CD4-positive, alpha-beta T cell treated with Interleukin-12 subunit alpha and Interleukin-12 subunit beta, for 1 hour (primary cell): ENCODE measurements at places on chromosomes 3 and 15.

- DNase-seq = peak; percentile 31
These were observed 646 bp downstream of the IQCB1 start for GRCh38 chr3:121834157-121834670.

DNA sequence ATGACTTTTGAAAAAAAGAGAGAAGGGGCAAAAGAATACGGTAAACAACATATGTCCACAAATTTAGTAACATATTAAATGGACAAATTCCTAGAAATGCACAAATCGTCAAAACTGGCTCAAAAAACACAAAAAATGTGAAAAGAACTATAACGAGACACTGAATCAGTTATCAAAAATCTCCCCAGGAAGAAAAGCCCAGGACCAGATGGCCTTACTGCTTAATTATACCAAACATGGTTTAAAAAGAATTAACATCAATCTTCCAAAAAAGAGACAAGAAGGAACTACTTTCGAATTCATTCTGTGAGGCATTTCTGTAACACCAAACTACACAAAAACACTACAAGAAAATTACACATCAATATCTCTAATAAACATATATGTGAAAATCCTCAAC, 117.4 kb downstream of the STAG1 start:
- DNase-seq = no peak

DNA sequence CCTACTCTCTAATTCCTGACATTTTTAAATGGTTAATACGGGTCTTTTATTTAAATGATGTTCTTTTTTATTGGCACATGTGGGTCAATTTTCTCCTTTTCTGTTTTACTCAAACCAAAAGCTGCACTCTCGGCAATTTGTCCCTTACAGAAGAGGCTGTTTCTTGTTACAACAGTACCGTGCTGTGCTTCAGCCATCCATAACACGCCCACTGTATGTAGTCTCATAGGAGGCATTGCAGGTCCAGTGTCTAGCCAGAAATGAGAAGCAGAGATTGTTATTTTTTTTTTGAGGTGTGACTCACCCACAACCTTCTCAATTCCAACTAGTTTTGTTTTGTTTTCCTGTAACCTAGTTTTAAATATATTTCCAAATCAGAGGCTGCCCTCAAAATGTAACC, 164.6 kb downstream of the GMNC start:
- DNase-seq = no peak

- no peak for DNase-seq
These were observed 270.6 kb upstream of the RGMA start for GRCh38 chr15:93359425-93360131.

- no peak for DNase-seq
These were observed 339.7 kb downstream of the MECOM start for GRCh38 chr3:169323578-169324451.

DNA sequence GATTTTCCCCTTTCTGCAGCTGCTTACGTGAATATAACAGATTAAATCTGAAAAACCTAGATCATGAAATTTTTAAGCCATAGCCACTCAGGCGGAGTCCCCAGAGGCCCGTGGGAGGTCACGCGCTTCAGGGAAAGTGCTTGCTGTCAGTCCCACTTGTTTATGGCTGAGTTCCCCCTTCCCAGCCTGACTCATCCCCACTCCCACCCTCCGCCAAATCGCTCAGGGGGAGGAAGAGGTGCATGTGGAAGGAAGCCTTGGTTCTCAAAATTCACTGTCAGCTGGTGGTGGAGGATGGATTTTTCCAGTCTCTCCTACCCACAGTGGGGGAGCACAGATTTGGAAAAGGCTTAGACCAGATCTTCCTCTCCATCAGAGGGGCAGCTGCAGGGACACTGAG, 67.4 kb downstream of the CORO2B start:
- DNase-seq = no peak

DNA sequence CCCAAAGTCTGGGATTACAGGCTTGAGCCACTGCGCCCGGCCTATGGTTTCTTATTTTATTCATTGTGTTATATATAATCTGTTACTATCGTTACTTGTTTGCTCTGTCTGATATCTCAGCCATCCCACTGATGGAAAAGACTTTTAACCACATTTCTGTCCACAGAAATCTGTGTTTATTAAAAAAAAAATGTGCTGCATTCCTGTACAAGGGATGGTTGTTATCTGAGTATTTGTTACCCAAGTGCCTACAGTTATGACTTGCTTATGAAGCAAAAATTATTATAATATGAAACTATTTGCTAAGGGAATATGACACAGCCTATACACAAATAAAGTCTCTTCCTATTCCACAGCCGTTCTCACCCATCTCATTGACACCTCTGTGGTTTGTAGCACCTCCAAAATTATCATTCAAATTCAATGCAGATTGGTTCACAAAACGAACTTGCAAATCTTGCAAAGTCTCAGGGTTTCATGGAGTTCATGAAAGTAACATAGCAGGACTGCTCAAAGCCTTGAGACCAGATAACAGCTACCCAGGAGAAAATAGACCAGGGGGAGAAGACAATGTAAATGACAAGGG, 47.4 kb upstream of the UBE2E1 start:
- DNase-seq = no peak

GRCh38 chr15:100061944-100062343, 279.8 kb downstream of the ADAMTS17 start:
- DNase-seq = no peak

DNA sequence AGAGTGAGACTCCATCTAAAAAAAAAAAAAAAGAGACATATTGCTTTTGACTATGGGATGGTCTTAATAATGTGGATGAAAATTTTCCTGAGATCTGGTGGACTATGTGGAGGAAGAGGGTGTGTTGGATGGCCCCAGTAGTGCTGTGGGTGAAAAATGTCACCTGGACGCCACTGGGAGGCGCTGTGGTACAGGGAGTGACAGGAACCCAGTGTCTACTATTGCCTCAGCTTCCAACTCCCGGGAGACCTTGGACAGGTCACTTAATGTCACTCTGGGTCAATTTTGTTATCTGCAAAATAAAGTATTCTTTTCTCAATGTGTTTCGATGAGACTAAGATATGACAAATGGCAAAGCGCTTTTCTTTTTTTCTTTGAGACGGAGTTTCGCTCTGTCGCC, 27.7 kb upstream of the DCP1A start:
- peak; percentile 36 for DNase-seq

DNA sequence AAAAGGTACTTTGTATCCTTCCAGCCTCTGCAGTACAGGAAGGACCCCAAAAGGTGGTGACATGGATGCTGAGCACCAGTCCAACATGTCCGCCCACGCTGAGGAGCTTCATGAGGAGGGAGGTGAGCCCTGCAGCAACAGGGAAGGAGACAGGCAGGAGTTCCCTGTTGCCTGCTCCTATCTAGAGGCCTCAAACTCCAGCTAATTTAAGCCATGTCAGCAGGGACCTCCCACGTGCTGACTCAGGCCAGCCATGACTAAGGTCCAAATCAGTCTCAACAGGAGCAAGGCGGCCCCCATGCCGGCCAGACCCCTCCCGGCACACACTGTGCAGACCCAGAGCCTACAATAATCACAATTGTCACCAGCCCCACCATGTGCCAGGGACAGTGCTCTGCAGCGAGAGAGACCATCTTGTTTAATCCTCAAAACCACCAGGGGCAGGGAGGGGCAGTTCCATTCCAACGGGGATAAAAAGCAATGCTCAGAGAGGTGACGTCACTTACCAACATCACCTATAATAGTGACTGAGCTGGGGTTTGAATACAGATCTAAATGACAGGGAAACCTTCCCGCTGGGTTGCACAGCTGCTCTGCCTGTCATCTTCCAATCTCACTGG, 54.5 kb upstream of the GATA2 start:
- no peak for DNase-seq

DNA sequence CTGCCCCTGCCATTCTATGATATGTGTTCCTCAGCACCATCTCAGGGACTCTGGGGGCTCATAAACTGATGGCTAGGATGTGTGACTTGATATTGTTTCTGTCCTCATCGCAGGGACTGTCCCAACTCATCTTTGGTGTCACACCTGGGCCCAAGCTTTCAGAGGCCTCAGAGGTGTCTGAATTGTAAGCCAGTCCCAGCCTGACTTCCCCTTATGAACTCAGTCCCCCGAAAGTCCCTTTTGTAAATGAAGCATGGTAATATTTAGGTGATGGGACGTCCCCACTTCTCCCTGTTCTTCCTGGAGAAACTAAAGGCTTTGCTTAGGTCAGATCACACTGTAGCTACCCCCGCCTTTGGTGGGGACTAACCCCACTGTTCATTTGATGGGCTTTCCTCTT, 142.4 kb upstream of the TLE3 start:
- no peak for DNase-seq

DNA sequence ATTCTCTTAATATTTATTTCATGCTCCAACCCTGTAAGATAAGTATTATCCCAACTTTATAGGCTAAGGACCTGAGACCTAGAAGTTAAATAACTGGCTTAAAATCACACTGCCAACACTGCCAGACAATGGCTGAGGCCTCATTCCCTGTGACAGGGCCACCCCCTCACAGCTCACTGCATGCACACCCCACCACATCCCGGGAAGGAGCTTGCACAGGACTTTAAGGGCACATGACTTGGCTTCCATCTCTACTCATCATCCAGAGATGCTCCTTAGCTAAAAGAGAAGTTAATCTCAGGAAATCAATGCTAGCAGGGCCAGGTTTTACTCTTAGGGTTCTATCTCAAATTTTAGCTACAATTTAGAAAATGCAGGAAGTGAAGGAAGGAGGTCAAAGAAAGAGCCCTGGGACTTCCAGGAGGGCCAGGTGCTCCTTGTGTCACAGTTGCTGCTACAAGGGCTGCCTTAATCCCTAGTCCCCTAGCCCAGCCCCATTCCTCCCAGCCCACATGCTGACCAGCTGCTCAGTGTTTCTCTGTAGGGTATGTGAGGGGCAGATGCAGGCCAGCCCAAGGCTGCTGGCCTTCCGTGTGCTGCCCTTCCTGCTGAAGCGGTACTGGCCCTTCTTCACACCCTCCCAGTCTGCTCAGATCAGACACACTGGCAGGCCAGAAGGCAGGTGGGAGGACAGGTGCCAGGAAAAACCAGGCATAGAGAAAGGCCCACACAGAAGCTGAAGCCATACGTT, 53.5 kb downstream of the WWTR1 start:
- no peak for DNase-seq

GRCh38 chr3:112802338-112802737, 44.3 kb downstream of the CD200R1L start:
- DNase-seq = no peak

DNA sequence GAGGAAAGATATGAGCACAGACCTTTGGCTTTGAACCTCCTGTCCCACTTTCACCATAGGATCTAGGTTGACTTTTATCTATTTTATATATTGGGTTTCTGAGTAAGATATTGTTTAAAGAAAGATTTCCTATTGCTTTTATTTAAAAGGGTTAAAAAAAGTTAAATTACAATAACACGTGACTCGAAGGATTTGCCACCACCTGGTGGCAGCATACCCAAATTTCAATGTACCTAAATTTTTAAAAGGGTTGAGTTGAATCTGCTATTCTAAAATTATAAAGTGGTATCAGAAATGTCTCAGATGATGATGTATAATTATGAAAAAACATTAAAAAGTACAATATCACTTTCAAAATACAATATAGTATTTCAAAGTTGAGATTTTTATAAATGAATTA, 368.4 kb downstream of the MECOM start:
- DNase-seq = no peak

DNA sequence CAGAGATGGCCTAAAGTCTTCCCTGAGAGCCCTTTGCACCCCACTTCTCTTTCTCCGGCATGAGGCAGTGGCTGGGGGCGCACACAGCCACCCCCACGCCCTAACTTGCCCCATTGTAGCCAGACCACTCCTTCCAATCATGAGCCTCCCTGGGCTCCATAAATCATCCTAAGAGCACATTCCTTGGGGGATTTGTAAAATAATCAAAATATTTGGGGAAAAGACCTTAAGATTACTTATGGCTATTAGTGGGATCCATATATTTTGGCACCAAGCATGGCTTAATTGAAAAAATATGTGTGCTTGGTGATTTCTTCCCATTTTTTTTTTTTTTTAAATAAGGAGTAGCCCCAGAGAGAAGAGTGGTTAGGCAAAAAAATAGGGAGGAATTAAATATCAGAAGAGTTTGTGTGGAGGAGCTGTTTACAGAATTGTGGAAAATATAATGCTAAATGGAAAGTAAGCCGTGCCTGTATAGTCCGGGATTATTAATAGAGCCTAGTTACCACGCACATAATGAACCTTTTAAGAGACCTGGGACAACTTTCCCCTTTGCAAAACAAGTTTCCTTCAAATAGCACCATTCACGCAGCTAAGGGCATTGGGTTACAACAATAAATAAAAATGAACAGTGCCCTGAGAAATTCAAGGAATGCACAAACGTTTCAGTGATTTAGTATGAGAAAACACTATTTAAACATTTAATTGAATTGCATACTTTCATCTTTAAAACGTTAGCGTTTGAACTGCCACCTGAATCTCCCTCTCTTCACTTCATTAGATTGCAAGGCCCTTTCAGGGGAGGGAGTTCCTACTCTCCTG, 46.1 kb downstream of the SMAD6 start:
- DNase-seq = no peak

- no peak for DNase-seq
These were observed 18.3 kb downstream of the FRMD4B start for GRCh38 chr3:69367586-69367985.

DNA sequence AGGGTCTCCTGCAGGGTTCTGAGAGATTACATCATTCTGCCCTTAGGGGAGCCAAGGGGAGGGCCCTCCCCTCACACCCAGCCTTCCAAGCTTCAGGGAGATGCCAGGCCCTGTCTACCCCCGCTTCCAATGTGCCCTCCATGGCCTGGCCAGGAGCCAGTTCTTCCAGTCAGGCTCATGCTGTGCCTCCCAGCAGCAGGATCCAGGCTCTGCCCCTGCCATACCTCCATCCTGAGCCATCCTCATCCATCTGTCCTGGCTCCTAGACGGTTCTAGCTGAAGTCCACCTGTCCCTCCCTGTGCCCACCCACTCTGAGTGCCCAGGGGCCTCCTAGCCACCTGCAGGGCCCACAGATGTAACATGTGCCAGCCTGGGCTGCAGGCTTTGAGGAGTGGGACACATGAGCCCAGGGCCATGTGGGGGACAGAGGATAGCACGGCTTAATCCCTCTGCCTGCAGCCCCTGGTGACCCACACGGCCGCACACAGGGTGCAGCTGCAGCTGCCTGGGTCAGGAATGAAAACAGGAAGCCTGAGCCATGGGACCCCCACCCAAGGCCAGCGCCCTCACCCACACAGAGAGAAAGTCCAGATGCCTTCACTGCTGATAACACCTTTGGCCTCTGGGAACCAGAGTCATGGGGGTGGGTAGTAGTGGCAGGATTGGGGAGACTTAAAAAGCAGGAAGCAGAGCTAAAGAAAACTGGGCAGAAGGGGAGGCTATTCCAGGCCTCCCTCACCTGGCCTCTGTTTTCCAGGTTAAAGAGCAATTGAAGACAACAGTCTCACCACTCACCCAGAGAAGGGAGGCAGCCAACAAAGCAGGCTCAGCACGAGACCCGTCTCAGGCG, 11.8 kb downstream of the PLCD1 start:
- no peak for DNase-seq

GRCh38 chr3:75176937-75177336, 487.2 kb upstream of the FRG2C start:
- DNase-seq = no peak

- no peak for DNase-seq
These were observed 16.5 kb upstream of the TBC1D23 start for GRCh38 chr3:100244264-100244663.

- DNase-seq = no peak
These were observed 151.8 kb upstream of the DPH6 start for GRCh38 chr15:35697549-35698299.
